ENCODE measurements at places on chromosomes 7 and 10. TPM values are rescaled to one million over a fixed set of nuclear protein-coding genes. Genes with fewer than 3 reads are reported as not detected.

DNA sequence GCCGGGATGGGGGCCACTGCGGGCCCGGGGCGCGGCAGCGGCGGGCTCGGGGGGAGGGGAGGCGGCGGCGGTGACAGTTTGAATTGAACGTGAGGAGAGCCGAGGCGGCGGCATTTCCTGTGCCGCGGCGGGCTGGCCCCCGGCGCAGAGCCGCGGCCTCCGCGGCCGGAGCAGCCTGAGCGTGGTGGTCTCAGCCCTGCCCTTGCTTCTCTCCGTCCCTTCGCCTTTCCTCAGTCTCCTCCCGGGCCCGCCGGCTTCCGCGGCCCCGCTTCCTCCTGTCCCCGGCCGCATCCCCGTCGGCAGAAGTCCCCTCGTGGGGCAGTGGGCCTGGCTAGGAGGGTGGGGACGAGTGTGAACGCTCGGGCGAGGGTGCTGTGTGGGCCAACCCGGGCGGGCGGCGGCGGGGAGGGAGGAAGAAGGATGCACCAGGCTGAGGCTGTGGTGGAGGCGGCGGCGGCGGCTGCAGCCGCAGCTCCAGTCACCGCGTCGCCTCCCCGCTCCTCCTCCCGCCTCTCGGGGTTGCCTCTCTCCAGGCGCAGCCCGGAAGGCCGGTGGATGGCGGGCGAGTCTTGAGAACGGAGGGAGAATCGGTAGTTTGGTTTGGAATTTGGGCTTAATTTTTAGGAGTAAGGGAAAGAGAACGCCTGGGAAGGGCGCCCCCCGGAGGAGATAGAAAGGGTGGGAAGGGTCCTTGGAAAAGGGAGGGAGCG is 690 bp downstream of the SEPTIN7 start:
- DNase-seq, result peak; percentile 65

GRCh38 chr7:73995330-73995729 is 32.6 kb upstream of the ELN start:
- DNase-seq, result peak; percentile 80

- DNase-seq, result peak; percentile 59
These were observed 171.7 kb upstream of the FRMD4A start for GRCh38 chr10:14502431-14502830.

DNA sequence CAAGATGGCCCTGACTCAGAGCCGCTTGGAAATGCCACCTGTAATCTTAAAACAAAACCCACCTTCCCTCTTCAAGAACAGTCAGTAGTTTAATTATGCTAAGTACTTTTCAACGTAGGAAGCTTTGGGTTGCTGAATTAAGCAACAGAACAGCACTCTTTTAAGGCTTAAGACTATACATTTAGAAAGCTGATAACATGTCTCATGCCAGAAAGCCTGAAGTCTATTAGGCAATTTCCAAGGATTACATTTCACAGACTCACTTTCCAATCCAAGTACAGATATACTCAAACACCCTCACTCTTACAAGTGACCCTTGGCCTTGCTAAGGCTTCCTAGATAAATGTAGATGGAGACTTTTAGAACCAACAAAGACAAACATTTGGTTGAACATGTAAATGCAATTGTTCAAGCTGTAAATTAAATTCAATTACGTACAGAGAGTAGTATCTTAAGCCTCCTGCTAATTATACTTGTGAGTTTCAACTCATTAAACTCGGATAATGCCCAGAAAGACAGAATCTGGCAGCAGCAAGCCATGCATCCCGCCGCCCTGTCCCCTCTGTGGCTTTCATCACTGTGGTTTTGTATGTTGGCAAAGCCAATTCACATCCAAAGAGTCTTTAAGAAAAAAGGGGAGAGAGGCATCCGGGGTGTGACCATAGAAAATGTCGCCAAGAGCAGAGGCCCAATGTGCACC is 283.1 kb upstream of the NRP1 start:
- DNase-seq, result peak; percentile 60

GRCh38 chr10:124048371-124049290 is 44.8 kb downstream of the CHST15 start:
- no peak for DNase-seq

GRCh38 chr7:23530405-23530804 is 1.4 kb downstream of the TRA2A start:
- DNase-seq, result peak; percentile 38

GRCh38 chr7:24129597-24129996 is 154.4 kb upstream of the NPY start:
- peak; percentile 11 for DNase-seq

DNA sequence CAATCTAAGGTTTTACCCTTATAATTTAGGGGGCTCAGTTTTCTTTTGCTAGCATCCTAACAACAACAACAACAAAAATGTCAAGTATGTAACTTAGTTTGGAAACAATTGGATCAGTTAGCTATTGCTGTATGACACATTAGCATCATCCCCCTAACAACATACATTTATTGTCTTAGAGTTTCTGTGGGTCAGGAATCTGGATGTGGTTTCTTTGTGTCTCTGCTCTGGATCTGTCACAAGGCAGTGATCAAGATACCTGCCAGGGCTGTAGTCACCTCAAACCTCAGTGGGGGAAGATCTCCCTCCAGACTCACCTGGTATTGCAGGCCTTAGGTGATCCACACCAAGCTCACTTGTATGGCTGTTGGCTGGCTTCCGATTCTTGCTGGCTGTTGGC is 18.3 kb downstream of the CREB5 start:
- no peak for DNase-seq

DNA sequence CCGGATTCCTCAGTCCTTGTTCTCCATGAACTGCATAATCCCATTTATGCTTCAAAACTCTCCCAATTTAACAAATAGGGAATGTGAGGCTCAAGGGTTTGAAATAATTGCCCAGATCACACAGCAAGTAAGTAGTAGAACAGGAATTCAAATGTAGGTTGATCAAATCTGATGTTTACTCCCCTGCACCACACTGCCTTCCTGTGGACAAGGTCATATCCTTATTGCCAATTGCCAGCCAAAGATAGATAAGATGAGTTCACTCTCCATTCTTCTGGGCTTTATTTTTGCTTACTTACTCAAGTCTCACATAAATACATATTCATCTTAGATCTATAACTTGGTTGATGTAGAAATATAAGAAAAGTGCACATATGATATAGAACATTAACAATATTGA is 435.2 kb upstream of the ETV1 start:
- DNase-seq, result no peak

DNA sequence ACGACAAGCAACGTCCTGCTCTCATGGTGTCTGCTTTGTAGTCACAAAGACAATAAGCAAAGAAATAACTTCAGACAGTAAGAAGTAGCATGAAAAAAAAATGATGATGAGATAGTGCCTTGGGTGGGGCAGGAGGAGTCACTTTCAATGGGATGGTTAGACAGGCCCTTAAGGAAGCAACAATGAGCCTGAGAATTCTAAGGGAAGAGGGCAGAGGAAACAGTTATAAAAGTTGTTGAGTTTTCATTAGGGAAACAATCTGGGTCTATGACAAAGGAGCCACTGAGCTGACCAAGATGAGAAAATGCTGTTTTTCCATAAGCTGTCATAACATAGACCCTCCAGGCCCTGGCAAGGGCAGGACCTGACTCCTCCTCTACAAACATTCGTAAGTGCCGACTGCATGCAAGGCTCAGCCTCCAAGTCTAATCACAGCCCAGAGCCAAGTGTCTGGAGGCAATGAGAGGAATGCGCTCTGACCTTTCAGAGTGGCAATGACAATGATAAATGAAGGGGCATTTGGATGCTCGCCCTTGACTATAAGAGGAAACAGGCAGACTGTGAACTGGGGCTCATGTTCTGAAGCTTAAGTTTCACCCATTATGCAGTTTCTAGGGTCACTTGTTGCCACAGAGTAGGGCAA is 43.7 kb downstream of the PPP1R3C start:
- peak; percentile 93 for DNase-seq

LGI1 gene
- not detected for total RNA-seq

BLNK gene
- 0.51 TPM for total RNA-seq

STEAP4 gene
- total RNA-seq, result 0.99 TPM

TBX20 gene
- total RNA-seq, result not detected
